ENCODE measurements at places on chromosomes 1 and 21.

- no peak for DNase-seq
These were observed 1636.8 kb downstream of the AMY1C start for GRCh38 chr1:105386489-105386888.

- no peak for DNase-seq
These were observed 10.0 kb upstream of the MPZL1 start for GRCh38 chr1:167711797-167712196.

- no peak for DNase-seq
These were observed 264.6 kb upstream of the B3GALT2 start for GRCh38 chr1:193451001-193451400.

- DNase-seq: no peak
These were observed 14.1 kb downstream of the WDR47 start for GRCh38 chr1:109027841-109028240.

- no peak for DNase-seq
These were observed 55.9 kb downstream of the RRAGC start for GRCh38 chr1:38803647-38804046.

- DNase-seq: no peak
These were observed 556 bp downstream of the MECR start for GRCh38 chr1:29230204-29230552.

- no peak for DNase-seq
These were observed 137.4 kb downstream of the KAZN start for GRCh38 chr1:14735841-14736240.

Measured in neural progenitor cell (in vitro differentiated cells).